ENCODE measurements at places on chromosomes 5 and 9.

GRCh38 chr5:74839229-74839628 lies 27.0 kb downstream of the FAM169A start:
- DNase-seq = no peak

- no peak for DNase-seq
Observed at GRCh38 chr5:110475529-110475928, 250.9 kb downstream of the TMEM232 start.

DNA sequence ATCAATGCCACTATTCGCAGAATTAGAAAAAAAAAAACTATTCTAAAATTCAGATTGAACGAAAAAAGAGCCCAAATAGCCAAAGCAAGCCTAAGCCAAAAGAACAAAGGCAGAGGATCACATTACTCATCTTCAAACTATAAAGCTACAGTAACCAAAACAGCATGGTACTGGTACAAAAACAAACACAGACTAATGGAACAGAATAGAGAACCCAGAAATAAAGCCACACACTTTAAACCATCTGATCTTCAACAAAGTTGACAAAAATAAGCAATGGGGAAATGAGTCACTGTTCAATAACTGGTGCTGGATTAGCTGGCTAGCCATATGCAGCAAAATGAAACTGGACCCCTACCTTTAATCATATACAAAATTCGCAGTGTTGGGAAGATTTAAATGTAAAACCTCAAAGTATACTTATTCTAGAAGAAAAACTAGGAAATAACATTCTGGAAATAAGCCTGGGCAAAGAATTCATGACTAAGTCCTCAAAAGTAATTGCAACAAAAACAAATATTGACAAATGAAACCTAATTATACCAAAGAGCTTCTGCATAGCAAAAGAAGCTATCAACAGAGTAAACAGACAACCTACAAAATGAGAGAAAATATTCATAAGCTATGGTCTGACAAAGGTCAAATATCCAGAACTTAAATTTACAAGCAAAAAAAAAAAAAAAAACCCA lies 153.7 kb downstream of the NDUFS4 start:
- no peak for DNase-seq

- no peak for DNase-seq
Observed at GRCh38 chr5:21145376-21145775, 1157.4 kb upstream of the CDH18 start.

DNA sequence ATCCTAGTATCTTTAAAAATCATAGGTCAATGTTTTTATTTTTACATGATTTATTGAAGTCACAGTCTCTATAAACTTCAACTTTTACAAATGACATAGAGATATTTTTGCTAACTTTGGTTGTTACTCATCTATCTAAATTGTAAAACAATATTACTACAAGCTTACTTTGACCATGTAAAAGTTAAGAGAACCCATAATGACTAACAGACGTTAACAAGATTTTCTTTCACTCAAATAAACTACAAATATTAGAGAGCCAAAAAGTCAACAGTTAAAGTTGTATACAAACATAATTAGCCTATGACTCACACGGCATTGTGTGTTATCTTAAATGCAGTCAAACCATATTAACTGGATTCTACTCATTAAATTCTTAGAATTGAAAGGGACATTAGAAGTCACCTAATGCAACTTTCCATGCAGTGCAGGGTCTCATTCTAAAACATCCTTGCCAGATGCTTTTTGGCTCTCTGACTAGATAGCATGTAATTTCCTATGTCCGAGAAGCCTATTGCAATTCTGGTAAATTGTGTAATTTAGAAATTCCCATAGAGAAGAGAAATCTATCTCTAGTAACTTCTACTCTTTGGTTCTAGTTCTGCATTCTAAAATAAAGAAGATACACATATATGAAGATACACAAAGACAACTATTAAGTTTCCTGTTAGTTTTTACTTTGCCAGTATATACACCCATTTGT lies 42.2 kb upstream of the UGT3A2 start:
- DNase-seq = no peak

DNA sequence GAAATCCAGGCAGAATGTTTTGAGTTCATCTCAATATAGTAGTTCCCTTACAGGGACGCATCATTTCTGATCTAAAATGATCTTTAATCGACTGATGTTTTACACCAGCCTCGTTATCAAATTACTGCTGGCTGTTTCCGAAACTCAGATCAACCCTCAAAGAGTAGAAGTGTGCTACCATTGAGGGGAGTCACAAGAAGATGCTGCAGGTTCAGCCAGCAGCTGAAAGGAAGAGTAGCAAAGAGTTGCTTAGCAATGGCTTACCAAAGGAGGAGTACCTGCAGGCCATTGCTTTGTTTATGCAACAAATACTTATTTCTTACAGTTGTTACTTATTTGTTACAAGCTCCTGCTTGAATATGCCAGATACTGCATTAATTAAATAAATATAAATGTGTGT lies 144.1 kb downstream of the EBF1 start:
- DNase-seq = no peak

DNA sequence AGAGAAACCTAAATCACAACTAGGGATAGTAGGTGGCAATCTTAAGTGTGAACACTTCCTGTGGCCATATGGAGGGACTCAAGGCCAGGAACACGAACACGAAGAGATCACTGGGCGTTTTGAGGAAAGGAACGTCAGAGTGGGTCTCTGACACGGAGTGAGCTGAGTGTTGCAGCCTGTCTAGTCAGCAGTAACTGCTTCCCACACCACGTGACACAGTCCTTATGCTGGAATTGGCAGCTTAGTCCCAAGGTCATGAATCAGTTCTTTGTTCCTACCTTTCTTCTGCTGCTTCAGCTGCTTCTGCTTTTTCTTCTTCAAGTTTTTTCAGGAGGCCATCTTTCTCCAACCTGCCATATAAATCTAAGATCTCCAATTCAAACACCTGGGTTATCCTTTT lies 18.2 kb downstream of the SPACA9 start:
- no peak for DNase-seq

DNA sequence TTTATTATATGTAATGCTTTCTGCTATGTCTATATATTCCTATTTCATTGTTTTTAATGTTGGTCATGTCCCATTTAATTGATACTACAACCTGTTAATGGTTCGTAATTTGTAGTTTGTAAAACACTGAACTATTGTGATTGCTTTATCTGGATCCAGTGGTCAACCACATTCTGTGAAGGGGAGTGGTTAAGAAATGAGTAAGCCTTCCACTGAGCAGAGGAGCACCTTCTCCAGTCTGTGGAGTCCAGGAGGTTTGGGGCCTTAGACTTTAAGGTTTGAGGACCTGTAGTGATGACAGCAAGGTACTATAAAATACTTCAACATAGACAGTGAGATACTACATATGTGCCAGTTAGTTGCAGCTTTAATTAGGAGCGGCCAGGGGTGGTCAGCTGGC lies 67.7 kb upstream of the RAD23B start:
- no peak for DNase-seq

All from stimulated activated CD4-positive, alpha-beta T cell treated with anti-CD3 and anti-CD28 coated beads, TNF-alpha, amount 100 ng/mL, for 24 hours (primary cell).